ENCODE measurements at places on chromosomes 12 and 14.

DNA sequence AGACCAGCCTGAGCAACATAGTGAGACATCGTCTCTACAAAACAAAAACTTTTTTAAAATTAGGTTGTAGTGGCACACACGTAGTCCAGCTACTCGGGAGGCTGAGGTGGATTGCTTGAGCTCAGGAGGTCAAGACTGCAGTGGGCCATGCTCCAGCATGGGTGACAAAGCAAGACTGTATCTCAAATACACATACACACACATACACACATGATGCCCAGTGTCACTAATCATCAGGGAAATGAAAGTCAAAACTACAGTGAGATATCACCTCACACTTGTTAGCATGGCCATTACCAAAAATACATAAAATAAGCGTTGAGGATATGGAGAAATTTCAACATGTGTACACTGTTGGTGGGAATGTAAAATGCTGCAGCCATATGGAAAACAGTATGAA lies 33.2 kb upstream of the KICS2 start:
- DNase-seq, result no peak

- DNase-seq, result no peak
Measured at GRCh38 chr12:32533971-32534590, 134.7 kb downstream of the FGD4 start.

GRCh38 chr12:27818401-27818918 lies 38.4 kb upstream of the MANSC4 start:
- no peak for DNase-seq

DNA sequence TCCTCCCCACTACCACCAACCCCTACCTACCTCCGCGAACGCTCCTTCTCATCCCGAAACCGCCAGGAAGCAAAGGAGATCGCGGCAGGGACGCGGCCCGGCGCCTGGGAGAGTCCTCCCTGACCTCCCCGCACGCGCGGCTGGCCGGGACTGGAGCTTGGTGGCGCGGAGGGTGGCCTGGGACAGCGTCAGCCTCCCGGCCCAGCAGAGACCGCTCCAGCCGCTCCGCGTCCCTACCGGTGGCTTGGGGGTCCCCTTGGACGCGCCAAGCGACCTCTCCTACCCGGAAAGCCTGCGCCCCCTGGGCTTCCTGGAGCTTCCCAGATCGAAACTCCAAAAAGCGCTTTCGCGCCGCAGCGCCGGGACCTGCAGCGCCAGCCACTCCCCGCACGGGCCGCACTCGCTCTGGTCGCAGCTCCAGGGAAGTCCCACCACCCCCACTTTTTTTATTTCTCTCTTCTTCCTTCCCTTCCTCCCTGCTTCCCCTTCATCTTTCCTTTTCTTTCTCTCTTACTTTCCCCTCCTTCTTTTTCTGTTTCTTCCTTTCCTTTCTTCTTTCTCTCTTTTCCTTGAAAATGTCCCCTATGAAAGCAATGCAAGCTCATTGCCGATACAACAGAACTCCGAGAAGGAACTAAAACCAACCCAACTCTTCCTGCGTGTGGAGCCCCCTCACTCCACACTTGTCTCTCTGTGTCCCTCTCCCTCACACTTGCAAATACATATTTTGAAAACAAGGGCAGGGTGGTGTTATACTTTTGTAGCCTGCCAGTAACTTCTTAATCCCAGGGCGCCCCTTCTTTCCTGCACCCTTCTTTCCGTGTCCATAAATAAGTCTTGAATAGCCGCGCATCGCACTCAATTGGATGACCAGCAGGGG lies 3.8 kb downstream of the DIO3 start:
- DNase-seq, result no peak
